NCI-H2081 (cell line): ENCODE measurements at places on chromosomes 2 and 18.

DNA sequence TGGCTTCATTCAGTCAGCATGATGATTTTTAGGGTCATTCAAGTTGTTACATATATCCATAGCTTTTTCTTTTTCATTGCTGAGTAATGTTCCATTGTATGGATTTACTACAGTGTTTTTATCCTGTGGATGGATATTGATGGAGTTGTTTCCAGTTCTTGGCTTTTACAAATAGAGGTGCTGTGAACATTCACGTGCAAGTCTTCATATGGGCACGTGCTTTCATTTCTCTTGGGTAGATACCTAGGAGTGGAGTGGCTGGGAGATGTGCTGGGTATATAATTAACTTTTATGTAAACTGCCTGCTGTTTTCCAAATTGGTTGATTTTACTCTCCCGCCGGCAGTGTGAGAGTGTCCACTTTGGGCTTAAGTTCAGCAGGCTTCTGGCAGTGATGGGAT lies 16.5 kb downstream of the AGAP1 start:
- no peak for DNase-seq

DNA sequence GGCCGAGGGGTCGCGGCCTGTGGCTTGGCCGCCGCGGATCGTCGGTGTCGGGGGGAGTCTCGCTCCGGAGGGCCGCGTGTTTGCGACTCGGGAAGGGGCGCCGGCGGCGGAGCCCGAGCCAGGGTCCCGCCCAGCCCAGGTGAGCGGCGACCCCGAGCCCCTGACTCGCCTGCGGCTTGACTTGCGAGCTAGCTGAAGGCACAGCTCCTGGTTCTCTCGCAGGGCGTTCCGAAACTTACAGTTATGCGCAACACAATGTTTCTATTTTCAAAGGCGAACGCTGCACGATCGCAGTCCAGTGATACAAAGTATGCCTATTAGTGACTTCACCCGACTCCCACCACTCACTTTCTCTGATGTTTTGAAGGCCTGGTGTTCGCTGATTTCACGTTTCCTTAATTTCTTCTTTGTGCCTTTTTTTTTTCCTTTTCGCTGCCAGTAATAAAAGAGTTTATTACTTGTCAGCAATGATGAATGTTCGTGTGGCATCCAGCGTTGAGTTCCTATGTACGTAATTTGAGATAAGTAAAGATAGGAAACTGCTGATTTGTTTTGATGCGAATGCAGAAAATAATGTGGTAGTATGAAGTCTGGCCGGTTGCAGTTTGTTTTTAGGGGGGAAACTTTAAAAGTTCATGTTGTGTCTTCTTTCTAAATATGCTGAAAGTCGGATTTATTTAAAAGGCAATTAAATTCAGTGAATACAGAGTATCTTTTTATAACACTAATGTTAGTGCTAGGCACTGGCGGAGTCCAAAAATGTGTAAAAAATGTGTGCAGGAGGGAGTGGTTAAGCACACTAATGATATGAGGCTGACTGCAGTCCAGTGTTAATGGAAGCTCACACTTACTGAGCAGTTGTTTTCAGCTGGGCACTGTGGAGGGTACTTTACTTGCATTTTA lies 706 bp downstream of the UBXN2A start:
- DNase-seq = no peak

DNA sequence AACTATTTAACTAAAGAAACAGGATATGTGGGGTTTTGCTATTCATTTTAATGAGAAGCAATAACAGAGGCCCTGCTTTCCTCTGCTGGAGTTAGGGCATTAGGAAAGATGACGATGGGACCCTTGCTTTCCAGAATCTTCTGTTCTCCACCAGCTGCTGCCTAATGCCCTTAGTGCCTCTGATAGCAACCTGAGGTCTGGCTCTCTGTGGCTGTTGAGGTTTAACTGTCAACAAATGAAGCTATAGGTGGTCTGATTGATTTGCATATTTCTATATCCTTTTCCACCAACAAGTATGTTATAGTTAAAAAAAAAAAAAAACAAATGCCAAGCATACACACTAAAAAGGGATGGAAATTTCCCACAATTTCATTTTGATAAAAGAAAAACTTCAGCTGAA lies 115.1 kb upstream of the NCK2 start:
- DNase-seq = no peak

DNA sequence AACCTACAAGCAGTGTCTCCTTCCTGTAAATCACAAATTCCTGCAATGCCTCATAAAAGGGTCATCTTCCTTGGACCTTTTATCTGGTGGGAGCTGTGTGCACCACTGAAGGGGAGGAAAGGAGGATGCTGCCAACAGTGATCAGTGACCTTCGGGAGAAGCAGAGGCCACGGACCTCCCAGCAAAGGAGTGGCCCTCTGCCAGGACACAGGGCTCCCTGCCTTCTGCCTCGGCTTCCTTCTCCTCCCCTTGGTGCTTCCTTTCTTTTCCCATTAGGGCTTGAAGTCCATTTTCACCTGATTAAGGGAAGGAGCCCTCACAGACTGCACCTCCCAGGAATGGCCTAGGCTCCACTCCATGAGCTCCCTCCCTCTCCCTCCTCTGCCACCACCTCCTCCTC lies 85.3 kb upstream of the ITGA6 start:
- DNase-seq = no peak

DNA sequence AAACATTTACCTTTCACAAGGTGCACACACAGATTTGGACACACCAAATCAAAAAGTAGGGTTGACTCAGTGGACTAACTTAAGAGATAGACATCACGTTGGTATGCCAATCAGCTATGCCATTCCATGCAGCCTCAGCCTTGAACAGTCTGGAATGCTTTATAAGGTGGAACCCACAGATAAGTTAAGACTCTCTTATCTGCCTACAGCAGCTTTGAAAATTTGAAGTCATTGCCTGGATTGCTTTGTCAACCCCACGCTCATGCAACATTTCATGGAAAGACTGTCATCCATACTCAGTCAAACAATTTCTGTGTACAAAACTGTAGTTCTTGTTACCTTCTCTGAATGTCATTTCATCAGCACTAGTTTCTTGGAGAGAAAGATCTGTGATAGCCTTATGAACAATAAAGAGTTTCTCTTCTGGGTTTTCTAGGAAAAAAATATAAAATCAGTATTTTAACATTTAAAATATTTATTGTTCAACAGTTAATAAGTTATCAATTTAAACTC lies 1.2 kb downstream of the ERMN start:
- DNase-seq = no peak

- no peak for DNase-seq
Observed at GRCh38 chr2:122478771-122479170, 723.3 kb downstream of the TSN start.

- DNase-seq = no peak
Observed at GRCh38 chr2:220871909-220872308, 700.2 kb downstream of the EPHA4 start.

DNA sequence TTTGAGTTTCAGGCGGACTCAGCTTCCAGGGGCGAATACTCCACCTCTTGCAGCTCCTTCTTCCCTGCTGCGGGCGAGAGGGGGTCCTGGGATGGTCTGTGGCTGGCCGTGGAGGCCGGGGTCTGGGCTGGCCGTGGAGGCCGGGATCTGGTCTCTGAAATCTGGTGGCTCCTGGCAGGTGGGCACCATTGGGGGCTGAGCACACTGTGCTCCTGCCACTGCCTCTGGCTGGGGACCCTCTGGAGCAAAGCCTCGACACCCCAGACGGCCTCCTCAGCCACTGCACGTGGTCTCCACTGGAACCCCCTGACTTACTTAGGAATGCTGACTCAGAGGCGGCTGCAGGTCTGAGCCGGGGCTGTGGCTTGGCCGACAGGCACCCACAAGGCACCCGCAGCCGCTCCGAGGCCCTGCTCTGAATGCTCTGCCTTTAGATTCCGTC lies 100.1 kb upstream of the ALKAL2 start:
- DNase-seq = no peak

GRCh38 chr2:206616151-206616550 lies 26.1 kb upstream of the FAM237A start:
- DNase-seq = no peak

DNA sequence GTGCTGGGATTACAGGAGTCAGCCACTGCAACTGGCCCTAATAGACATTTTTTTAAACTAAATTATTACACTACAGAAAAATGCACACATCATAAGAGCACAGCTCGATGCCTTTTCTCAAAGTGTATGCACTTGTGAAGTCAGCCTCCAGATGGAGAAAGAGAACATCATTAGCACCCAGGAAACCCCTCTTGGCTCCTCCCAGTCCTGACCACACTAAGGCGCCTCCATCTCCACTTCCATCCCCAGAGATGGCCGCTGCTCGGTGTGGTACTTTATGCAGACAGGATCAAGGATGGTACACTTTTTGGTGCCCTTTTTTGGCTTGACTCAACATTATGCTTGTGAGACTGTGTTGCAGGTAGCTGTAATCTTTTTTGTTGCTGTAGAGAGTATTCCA lies 34.8 kb downstream of the RRM2 start:
- no peak for DNase-seq

GRCh38 chr2:79530443-79530842 lies 17.6 kb downstream of the CTNNA2 start:
- peak; percentile 5 for DNase-seq

DNA sequence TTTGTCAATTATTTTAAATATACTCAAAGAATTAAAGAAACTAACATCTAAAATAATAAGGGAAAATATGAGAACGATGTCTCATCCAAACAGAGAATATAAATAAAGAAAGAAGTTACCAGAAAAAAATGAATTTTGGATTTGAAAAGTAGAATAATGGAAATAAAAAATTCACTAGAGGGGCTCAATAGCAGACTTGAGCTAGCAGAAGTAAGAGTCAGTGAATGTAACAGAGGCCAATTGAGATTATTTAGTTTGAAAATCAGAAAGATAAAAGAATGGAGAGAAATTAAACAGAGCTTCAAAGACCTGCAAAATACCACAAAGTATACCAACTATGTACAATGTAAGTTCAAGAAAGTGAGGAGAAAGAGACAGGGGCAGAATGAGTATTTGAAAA lies 333.6 kb downstream of the GPD2 start:
- no peak for DNase-seq
